ENCODE measurements at places on chromosomes 11 and 22. TPM values are rescaled to one million over a fixed set of nuclear protein-coding genes. Genes with fewer than 3 reads are reported as not detected.

The TFIP11 gene
- 44.7 TPM for total RNA-seq

The NPAS4 gene
- not detected for total RNA-seq

The SORL1 gene
- 4.9 TPM for total RNA-seq

The OR5B17 gene
- not detected for total RNA-seq

The CD3E gene
- 0.42 TPM for total RNA-seq

Data from HT1080 (cell line).